Fibroblast of mammary gland (primary cell): ENCODE measurements at places on chromosomes 1 and 21.

GRCh38 chr1:209057901-209058300 lies 525.6 kb upstream of the CAMK1G start:
- DNase-seq: no peak

DNA sequence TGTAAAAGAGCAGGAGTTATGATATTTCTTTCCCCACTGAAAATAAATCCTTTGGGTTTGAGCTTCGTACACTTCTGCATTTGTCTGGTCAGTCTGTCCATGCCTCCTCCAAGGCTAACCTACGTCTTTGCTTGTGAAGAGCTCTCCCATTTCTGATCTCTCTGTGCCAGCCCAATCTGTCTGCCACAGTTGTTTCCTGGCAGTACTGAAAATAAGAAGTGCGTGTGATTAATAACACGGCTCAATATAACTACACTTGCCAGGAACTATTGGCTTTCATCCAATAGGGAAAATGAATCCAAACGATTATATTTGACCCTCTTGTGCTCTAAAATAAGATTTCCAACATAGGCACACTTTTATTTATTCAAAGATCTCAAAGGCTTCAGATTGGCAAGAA lies 19.2 kb upstream of the COL24A1 start:
- no peak for DNase-seq

GRCh38 chr1:210310562-210311153 lies 18.0 kb upstream of the HHAT start:
- no peak for DNase-seq

DNA sequence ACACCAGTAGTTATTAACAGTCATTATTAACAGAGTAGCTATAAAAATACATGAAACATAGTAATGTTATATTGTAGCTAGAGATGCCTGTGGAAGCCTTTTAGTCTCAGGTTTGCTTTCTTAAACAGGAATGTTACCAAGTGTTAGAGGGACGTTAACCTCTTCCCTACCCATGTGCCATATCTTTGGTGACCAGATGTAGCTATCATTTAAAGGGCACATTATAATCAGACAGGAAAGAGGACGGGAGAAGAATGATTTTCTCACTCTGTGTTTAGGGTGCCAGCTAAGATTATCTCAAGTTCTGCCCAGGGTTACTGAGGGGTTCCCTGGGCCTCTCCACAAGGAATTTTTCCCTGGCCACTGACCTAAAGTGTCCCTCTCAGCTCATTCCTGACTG lies 20.9 kb upstream of the UBL4B start:
- no peak for DNase-seq

DNA sequence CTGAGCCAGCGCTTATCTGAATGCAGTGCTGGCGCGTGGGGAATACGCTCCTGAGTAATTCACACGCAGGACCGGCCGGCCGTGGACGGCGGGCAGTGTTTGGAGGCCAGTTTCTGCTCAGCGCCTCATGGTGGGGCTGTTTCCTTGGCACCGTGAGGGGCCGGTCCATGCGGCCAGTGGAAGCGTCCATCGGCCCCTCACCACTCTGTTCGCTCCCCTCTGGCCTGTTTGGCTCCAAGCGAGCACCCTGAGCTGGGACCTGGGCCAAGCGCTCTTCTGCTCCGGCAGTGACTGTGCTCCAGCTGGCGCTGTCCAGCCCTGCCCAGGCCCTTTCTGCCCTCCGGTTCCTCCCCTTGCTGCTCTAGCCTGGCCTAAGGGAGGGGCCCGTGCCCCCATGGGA lies 16.3 kb upstream of the PLCH2 start:
- peak; percentile 60 for DNase-seq

- no peak for DNase-seq
Measured at GRCh38 chr1:5728663-5729355, 263.4 kb downstream of the NPHP4 start.

DNA sequence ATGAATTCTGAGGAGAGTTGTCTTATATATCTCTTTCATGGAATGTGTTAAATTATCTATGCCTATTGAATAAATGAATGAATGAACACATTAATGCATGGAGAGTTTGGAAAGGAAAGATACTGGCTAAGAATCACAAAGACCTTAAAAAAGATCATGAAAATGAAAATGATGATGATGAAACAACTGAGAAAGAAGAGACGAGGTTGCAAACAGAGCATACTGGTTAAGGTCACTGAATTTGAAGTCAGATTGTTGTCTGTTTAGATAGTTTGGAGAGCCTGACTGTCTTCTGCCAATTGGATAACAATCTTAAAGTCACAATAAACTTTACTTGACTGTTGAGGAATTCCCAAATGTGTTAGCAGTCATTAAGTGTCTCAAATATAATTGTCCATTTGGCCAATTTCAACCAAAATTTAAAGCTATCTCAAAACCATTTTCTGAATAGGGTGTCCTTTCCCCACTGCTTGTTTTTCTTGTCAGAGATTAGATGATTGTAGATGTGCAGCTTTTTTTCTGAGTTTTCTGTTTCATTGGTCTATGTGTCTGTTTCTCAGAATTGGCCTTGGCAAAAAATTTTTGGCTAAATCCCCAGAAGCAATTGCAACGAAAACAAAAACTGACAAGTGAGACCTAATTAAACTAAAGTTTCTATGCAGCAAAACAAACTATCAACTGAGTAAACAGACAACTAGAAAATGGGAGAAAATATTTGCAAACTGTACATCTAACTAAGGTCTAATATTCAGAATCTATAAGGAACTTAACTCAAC lies 132.2 kb downstream of the PTGER3 start:
- DNase-seq: no peak

DNA sequence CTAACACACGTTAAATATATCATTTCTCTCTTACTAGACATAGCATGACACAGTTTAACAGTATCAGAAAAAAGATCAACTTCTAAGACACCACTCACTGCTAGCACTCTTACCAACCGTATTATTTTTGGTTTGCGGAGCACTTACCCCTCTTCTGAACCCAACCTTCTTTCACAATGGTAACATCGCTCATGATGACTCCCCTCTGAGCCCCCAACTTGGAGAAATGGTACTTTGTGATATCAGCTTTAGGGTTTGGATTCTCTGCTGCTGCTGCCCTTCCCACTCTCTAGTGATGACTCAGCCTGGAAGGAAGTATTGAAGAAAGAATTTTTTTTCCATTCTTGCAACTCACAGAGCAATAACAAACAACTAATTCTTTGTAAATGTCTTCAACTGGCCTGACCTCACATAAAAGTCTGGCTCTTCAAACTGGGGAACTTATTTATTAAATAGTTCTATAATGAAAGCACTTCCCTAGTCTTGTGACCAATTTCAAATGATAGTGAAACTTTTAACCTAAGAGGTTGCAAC lies 7.0 kb downstream of the AKT3 start:
- DNase-seq: peak; percentile 82

DNA sequence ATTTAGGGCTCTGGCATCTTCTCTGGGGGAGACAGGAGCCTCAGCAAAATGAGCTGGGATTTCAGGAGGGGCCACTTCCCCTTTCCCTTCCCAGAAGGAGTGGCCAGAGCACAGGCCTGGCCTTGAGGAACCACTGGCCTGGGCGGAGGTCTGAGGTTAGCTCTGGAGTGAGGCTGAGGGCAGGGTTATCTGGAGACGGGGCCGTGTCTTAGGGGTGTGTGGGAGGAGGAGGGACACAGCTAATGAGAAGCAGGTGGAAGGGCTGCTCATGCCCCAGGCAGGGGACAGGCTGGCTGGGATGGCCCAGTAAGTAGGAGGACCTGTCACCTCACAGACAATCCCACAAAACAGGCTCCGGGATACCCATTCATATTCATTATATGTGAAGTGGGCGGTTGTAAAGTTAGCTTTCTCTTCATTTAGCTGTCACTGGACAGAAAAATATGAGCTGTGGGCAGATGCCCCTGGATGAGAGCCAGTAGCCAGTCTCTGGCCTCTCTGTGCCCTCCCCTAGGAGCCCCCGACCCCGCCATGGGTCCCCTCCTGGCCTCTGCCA lies 12.4 kb downstream of the ALX3 start:
- no peak for DNase-seq

- DNase-seq: peak; percentile 67
Measured at GRCh38 chr1:94039514-94039870, 81.5 kb downstream of the ABCA4 start.

GRCh38 chr21:31266241-31266640 lies 77.8 kb downstream of the TIAM1 start:
- no peak for DNase-seq

GRCh38 chr1:179817056-179817455 lies 60.5 kb downstream of the TOR1AIP2 start:
- no peak for DNase-seq

GRCh38 chr1:94068096-94068998 lies 52.6 kb downstream of the ABCA4 start:
- DNase-seq: no peak

DNA sequence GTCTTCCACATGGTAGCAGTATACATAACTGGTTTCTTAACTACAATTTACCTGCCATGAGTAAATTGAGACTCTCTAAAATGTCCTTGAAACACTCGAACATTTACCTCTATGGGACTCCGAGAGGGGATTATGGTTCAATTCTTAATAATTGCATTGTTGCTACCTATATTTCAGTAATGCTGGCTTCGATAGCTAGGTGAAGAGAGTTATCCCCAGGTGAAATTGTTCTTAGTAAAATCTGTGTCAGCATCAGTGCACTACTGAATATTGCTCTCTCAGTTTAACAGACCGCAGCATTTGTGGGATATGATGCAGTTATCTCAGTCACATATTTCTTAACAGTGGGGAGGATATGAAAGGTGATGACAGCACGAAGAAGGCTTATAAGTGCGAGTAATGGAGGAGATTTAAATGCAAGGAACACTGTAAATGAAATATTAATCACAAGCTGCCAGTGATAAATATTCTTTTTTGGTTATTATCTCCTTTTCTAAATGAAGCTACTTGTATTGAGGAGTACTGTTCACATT lies 801.9 kb downstream of the BRINP3 start:
- DNase-seq: no peak

DNA sequence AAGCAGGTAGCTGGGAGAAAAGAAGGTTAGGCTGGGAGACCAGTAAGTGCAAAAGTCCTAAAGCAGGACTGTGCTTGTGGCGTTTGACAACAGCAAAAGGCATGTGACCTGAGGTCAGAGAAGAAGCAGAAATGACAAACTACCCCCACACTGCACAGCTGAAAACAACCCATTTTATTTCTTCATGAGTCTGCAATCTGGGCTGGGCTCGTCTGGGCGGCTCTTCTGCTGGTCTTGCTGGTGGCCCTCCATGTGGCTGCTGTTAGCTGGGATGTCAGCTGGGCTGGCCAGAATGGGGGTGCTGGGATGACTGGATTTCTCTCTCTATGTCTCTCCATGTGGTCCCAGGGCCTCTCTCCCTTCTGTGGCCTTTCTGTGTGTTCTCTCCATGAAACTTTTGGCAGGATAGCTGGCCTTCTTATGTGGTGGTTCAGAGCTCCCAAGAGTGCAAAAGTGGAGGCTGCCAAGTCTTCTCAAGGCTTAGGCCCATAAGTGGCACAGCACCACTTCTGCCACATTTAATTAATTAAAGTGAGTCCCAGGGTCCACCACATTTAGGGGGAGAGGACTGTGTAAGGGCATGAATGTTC lies 128.6 kb downstream of the RIPK4 start:
- DNase-seq: no peak
